ENCODE measurements at places on chromosomes 16 and 17. TPM values are rescaled to one million over a fixed set of nuclear protein-coding genes. Genes with fewer than 3 reads are reported as not detected.

The FAM20A gene
- total RNA-seq, result 0.44 TPM

The ABCC11 gene
- not detected for total RNA-seq

The KRT40 gene
- total RNA-seq, result not detected

The SMURF2 gene
- total RNA-seq, result 21.3 TPM

The CCDC40 gene
- total RNA-seq, result 18.0 TPM

The ABAT gene
- 0.77 TPM for total RNA-seq

The EME1 gene
- total RNA-seq, result 15.3 TPM

The SGCA gene
- not detected for total RNA-seq

The PIK3R6 gene
- total RNA-seq, result not detected

The HASPIN gene
- total RNA-seq, result 10.6 TPM

The CORO7 gene
- 37.5 TPM for total RNA-seq

DNA sequence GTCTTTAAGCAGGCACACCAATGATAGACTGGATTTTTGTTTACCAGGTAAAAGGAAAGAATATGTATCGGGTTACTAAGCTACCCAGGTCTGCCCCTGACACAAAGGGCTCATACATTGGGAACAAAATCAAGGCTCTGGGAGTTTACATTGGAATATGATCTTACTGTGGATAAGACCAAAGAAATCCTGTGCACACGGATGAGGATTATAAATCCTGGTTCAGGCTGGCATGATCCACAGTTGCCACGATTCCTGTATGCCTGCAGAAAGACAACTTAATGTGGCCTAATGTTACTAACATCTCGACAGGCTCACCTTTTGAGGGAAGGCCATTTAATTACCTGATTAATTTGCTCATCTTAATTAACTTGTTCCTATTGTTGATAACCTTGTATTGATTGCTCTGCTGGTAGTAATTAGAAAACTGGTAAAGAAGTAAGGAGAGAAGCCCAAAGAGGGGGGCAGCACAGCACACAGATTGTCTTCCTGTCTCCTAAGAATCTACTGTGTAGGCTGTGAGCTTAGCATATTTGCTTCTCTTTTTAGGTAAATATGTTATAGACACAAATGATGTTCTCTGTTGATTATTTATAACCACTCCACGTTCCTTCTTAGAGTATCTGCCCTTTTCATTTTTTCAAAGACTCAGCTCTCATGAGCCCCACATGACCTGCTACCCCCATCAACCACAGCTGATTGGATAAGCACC is 51.0 kb upstream of the TOX3 start:
- H3K27me3 ChIP-seq, result no peaks in the 10 kb centered on the region
- no peak overlapping the region for H3K4me3 ChIP-seq
- H3K36me3 ChIP-seq, result no peaks in the 10 kb centered on the region

- no peaks in the 10 kb centered on the region for H3K4me1 ChIP-seq
- no peak within 1 kb of the TSS for H3K4me3 ChIP-seq
- no peak for DNase-seq
- H3K36me3 ChIP-seq, result no peaks in the 10 kb centered on the region
Observed at GRCh38 chr16:19417640-19418039, at the start of gene TMC5. TMC5 (plus strand) TSS chr16:19417883; CDS start chr16:19440039, 22,156 bp downstream.

GRCh38 chr16:55323637-55324271 is at the start of gene IRX6:
IRX6 (plus strand) TSS chr16:55324203; CDS start chr16:55325092, 889 bp downstream.
- no peaks in the 10 kb centered on the region for H3K4me1 ChIP-seq
- no peak for DNase-seq
- H3K36me3 ChIP-seq, result no peaks in the 10 kb centered on the region
- H3K27me3 ChIP-seq, result peaks cover 9% of the 10 kb centered on the region

GRCh38 chr16:88479793-88480760 is 27.0 kb downstream of the ZFPM1 start:
- no peak overlapping the region for H3K4me3 ChIP-seq
- H3K36me3 ChIP-seq, result no peaks in the 10 kb centered on the region
- no peaks in the 10 kb centered on the region for H3K27me3 ChIP-seq
- no peak overlapping the region for H3K27ac ChIP-seq

DNA sequence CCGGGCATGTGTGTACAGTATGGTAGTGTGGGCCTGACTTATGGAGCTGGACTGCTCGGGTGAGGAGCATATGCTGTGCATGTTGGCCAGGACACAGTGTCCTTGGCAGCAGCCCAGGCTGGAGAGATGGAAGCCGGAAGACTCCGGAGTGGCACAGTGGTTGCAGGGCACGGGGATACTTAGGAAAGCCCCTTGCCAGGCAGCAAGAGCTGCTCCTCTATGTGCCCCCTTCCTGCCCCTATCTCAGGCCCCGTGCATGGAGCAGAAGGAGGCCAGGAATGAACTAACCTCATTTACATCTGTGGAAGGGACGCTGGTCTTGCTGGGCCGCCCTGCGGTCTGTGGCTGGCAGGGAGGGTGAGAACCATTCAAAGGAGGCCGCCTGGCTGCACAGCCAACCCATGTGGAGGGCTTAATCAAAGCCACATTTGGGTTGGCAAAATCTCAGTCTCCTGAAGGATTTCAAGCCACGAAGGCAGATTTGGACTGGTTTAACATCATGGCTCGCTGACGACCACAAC is 32.2 kb upstream of the RCVRN start:
- no peak for DNase-seq
- no peaks in the 10 kb centered on the region for H3K36me3 ChIP-seq
- peaks cover 2% of the 10 kb centered on the region for H3K27me3 ChIP-seq
- no peak overlapping the region for H3K4me3 ChIP-seq
- H3K4me1 ChIP-seq, result no peaks in the 10 kb centered on the region

GRCh38 chr17:71909155-71909554 is 211.7 kb upstream of the SOX9 start:
- no peaks in the 10 kb centered on the region for H3K27me3 ChIP-seq
- H3K4me3 ChIP-seq, result no peak overlapping the region
- H3K36me3 ChIP-seq, result no peaks in the 10 kb centered on the region
- no peaks in the 10 kb centered on the region for H3K4me1 ChIP-seq
- no peak for DNase-seq

DNA sequence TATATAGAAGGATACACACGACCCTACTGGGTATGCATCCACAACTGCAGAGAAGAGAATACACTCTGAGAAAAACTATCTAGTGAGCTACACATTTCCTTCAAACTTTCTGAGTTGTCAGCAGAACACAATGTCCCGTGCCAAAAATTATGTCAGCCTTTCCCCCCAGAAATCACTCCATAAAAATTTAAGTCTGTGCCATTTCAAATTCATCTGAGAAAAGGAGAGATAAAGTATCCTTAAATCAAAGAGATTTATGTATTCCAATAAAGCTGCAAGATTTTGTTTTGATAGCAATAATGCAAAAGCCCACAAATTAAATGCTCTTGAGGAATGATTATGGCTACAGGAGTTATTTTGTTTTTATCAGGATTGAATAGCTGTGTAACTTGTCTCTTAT is 760.1 kb downstream of the CDH11 start:
- H3K4me1 ChIP-seq, result no peaks in the 10 kb centered on the region
- H3K27me3 ChIP-seq, result no peaks in the 10 kb centered on the region
- no peaks in the 10 kb centered on the region for H3K36me3 ChIP-seq

- H3K4me3 ChIP-seq, result no peak overlapping the region
- peak; percentile 52 for DNase-seq
- no peaks in the 10 kb centered on the region for H3K36me3 ChIP-seq
Observed at GRCh38 chr17:47810200-47810821, 11.3 kb downstream of the OSBPL7 start.

GRCh38 chr16:17213025-17213424 is 257.7 kb downstream of the XYLT1 start:
- H3K27ac ChIP-seq, result no peak overlapping the region
- H3K36me3 ChIP-seq, result no peaks in the 10 kb centered on the region
- no peak overlapping the region for H3K4me3 ChIP-seq
- no peak for DNase-seq
- no peaks in the 10 kb centered on the region for H3K4me1 ChIP-seq

- H3K27me3 ChIP-seq, result no peaks in the 10 kb centered on the region
- no peak for DNase-seq
- H3K4me3 ChIP-seq, result no peak overlapping the region
Observed at GRCh38 chr17:60993497-60993896, 315.8 kb downstream of the BCAS3 start.
